ENCODE measurements at places on chromosomes 4 and X. TPM values are rescaled to one million over a fixed set of nuclear protein-coding genes. Genes with fewer than 3 reads are reported as not detected.

- DNase-seq: no peak
Observed at GRCh38 chrX:119734897-119735339, 23.5 kb upstream of the SOWAHD start.

DNA sequence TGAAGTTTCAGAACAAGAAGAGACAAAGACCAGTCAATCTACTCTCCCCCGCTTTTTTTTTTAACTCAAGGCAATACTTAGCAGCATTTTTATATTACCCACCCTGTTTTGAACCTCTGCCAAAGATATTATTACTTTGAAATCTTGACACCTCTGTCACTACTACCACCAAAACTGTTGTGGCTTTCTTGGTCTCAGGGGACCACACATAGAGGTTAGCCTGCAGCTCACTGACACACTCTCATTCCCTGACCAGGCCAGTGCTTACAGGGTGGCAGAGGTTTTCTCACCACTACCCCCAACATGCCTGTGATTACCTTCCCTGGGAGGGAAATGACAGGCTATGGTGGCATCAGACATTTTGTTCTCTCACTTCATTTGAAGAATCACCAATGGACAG lies 137.4 kb upstream of the STIM2 start:
- DNase-seq: no peak

The FAM9C gene
- total RNA-seq: not detected

The CHIC1 gene
- 7.6 TPM for total RNA-seq

The GAGE1 gene
- not detected for total RNA-seq

DNA sequence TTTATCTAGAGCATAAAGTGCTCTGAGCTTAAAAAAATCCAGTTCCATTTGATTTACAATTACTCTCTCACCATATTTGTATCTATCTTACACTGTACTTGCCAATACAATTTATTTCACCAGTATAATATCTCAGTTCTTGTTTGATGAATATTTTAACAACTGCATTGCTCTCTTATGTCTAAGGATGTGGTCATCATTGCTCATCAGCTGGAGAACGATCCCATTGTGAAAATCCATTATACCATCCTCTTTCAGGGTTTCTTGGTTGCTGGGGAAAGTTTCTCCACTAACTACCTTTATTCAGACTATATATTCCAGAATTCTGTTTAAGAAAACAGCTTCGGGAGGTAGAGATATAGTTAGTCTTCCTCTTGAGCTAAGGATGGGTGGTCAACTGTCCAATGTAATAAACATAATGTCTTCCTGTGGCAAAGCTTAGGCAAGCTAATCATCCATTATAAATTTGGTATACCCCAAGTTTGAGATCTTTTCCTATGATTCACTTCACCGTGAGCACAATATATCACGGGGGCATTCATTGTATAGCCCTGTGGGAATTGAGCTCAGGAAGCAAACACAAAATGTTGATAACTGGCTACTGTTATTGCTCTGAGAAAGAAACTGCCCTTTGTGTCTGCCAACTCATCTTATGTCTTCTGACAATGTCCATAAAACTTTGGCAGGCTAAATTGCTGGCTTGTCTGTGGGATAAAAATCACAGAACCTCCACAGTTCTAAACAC lies 2361.9 kb downstream of the ARAP2 start:
- no peak for DNase-seq

DNA sequence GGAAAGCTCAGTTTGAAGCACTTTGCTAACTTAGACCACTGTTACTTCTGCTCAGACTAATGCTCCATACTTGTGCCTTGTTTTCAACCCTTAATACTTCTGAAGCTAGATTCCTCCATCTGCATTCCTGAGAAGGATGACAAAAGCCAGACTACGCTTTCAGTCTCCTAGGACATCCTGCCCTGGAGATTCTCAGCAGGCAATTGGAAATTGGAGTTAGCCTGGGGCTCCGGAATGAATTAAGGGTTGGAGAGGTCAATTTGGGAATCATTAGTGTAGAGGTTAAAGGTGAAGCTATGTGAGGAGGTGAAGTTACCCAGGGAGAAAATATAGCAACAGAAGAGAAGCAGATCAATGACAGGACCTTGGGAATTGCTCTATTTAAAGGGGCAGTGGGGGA lies 215.9 kb upstream of the MBNL3 start:
- no peak for DNase-seq
